NCI-H1048 (cell line): ENCODE measurements at places on chromosomes 2 and 18.

GRCh38 chr2:231554327-231554726, 24.1 kb upstream of the NMUR1 start:
- no peak for DNase-seq

DNA sequence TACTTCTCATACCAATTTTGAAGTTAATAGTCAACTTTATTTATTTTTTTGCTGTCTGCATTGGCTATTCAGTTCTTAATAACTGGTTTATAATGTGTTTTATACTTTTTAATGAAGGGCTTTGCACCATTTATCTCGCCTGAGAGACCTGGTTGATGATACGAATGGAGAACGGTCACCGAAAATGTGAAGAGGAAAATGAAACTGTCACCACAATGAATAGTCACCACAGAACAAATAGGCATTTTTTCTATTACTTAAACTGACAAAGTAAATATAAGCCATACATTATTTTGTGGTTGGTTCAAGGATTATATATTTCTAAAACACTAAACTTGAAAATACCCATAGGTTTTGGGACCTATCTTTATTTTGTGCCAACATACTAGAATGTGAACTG, 20.4 kb downstream of the C18orf54 start:
- DNase-seq, result no peak

GRCh38 chr2:205734436-205735037, 52.2 kb downstream of the NRP2 start:
- DNase-seq, result no peak

DNA sequence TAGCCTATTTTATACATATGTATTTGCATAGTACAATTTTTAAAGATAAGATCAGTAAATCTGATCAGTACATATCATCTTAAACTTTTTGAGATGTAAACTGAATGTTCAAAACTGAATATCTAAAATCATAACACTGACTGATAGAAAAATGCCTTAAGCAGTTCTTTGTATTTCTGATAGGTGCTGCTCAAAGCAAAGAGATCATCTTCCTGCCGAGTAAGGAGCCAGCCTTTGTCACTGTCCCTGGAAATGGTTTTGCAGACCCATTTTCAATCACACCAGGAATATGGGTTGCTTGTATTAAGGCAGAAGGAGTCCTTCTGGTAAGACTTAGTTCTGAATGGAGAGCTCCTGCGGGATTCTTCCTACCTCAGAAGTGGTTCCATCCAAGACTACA, 135.0 kb downstream of the LAMA3 start:
- DNase-seq, result no peak

- peak; percentile 69 for DNase-seq
These were observed 5.5 kb upstream of the ARL4C start for GRCh38 chr2:234502285-234502918.
